ENCODE measurements at places on chromosomes 11 and 22.

DNA sequence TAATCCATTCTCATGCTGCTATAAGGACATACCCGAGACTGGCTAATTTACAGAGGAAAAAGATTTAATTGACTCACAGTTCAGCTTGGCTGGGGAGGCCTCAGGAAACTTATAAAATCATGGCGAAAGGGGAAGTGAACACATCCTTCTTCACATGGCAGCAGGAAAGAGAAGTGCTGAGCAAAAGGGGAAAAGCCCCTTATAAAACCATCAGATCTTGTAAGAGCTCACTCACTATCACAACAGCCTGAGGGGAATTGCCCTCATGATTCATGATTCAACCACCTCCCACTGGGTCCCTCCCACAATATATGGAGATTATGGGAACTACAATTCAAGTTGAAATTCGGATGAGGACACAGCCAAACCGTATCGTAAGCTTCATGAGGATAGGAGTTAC is 3.8 kb upstream of the CYB5R2 start:
- no peak for DNase-seq

DNA sequence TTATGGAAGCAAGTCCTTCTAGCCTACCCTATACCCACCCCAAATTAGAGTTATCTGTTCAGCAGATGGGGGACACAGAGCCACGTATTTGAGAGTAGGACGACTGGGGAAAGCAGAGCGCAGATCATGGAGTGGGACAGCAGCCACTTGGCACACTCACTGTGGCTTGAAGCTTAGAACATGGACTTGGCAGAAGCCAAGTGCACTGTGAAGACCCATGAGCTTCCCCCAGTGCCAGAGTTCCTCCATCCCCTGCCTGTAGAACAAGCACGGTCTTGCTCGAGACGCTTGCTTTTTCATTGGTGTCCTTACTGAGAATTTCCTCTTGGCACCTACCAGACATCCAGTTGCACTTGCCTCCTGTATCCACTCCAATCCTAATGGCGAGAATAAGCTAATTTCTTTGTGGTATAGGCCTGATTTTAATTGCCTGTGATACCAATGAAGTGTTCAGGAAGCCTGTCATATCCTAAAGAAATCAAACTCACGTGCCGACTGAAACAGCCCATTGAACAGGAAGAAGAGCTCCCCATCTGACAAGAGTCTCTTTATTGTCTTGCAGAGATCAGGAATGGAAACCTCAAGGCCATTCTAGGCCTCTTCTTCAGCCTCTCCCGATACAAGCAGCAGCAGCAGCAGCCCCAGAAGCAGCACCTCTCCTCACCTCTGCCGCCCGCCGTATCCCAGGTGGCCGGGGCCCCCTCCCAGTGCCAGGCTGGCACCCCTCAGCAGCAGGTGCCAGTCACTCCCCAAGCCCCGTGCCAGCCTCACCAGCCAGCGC is 166.9 kb downstream of the NAV2 start:
- no peak for DNase-seq

- no peak for DNase-seq
These were observed 16.5 kb upstream of the CSTF3 start for GRCh38 chr11:33177676-33178336.

- no peak for DNase-seq
These were observed 8.7 kb downstream of the GRIK4 start for GRCh38 chr11:120520091-120520822.

- no peak for DNase-seq
These were observed 24.7 kb downstream of the NCF4 start for GRCh38 chr22:36885474-36885873.

- DNase-seq: no peak
These were observed 40.2 kb downstream of the TBX1 start for GRCh38 chr22:19800761-19801244.

DNA sequence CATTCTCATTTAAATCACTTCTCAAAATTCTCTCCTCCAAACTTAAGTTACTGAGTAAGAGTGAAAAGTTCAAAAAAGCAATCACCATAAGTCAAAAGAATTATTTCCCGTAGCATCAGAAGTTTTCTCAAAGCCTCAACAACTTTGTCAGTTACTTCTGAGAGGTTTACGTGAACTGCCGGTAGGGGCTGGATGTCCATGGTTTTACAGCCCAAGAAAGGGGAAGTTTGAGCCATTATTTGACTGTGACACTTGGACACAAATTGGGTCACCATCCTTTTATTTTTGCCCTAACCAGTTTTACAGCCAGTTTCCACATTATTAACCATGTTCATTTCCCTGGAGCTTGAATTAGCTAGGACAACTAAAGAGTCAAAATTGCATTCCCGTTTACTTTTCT is 7.5 kb downstream of the POU2AF3 start:
- DNase-seq: no peak

DNA sequence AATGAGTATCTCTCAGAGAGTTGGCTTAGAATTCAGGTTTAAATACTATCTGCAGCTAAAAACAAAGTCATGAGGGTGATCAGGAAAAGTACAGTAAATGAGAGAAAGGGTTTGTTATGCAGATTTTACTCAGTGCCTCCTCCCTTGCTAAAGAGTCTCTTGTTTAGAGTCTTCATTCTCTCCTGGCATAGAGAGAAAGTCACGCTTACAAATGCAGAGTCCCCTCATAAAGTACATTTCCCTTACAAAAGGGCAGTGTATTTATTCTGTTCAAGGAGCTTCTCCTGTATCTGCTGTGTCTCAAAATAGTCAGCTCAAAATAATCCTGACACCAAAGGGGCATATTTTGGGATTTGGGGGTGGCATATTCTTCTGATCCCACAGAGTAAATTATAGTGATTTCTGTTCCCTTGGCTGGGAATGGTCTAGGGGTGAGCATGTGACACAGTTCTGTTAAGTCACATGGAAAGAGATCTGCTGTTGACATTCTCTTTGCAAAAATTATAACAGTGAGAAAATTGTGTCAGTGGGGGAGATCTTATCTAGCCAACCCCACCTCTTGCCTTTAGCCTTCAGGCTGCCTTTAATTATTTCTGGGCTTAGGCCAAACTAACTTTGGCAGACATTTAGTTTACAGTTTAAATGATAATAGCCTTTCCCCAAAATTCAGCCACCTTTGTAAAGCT is 102.9 kb downstream of the MTNR1B start:
- DNase-seq: no peak

DNA sequence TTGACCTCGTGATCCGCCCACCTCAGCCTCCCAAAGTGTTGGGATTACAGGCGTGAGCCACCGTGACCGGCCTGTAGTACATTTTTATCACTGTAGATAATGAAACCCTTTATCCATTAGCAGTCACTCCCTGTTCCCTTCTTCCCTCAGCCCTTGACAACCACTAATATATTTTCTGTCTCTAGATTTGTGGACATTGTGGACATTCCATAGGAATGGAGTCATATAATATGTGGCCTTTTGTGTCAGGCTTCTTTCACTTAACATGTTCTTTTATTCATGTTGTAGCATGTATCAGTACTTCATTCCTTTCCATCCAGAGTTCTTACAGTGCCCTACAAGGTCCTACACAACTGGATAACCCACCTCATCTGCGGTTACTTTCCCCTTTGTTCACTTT is 30.5 kb downstream of the RRM1 start:
- DNase-seq: no peak

DNA sequence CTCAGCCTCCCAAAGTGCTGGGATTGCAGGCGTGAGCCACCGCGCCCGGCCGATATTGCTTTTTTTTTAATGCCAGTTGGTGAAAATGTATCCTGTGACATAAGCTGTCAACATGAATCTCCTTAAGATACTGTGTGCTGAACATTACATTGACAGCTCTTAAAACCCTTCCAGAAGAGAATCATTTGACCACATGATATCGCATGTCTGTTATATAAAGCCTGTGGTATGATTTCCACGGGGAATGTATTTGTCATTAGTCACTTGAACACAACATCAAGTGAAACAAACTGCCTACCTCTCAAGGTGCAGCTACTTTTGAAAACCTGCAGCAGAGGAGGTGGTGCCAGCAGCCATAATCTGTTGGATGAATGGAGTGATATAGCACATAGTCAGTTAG is 67.0 kb downstream of the BCL2L13 start:
- DNase-seq: no peak

DNA sequence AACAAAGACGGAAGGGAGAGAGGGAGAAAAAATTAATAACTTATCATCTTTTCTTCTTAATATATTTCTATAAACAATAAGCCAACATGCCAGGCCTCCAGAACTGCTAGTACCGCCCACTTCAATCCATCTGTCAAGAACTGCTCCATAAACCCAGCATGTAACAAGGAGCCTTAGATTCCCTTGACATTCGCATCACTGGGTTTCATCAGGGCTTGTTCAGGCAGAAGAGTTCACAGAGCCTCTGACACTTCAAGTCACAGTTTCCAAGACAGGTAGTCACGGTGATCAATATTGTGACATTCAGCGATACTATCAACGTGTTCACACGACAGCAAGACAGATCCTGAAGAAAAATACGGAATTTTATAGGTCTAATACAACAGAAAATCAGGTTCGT is 61.7 kb downstream of the LARGE2 start:
- no peak for DNase-seq

DNA sequence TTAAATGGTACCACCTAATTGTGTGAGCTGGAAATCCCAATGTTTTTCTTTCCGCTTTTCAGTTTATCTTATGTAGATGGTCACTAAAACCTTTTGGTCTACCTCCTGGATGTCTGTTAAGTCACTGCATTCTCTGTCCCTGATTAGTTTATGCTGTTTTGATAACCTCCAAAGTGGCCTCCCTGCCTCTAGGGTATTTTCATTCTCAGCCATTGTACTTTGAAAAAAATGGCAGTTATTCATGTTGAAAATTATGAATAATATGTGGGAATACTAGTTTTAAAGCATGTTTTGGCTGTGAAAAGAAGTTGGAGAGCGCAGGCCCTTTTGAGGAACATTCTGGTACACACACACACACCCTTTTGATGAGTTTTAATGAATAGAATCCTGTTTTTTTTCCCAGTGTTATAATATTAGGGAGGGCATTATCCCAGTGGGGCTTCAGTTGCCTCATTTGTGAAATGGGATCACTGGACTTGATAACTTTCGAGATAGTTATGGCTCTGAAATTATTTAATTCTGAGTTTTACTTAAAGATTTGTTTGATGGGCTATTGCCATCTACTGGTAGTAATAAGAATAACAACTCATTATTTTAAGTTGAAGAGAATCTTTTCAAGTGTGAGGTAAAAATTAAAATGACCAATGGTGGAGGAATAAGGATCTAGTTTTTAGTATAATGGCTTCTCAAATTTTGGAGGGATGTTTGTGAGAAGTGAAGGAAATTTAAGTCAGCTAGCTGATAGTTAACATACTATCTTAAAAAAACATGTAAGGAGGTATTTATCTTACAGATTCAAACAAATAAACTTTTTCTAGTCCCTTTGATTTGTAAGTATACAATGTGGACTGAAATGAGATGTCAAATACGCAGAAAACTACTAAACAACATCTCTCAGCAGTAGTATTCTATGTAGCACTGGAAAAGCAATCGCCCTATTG is 3.9 kb downstream of the FDX1 start:
- peak; percentile 62 for DNase-seq

GRCh38 chr11:12382451-12382850 is 5.1 kb downstream of the PARVA start:
- DNase-seq: no peak

DNA sequence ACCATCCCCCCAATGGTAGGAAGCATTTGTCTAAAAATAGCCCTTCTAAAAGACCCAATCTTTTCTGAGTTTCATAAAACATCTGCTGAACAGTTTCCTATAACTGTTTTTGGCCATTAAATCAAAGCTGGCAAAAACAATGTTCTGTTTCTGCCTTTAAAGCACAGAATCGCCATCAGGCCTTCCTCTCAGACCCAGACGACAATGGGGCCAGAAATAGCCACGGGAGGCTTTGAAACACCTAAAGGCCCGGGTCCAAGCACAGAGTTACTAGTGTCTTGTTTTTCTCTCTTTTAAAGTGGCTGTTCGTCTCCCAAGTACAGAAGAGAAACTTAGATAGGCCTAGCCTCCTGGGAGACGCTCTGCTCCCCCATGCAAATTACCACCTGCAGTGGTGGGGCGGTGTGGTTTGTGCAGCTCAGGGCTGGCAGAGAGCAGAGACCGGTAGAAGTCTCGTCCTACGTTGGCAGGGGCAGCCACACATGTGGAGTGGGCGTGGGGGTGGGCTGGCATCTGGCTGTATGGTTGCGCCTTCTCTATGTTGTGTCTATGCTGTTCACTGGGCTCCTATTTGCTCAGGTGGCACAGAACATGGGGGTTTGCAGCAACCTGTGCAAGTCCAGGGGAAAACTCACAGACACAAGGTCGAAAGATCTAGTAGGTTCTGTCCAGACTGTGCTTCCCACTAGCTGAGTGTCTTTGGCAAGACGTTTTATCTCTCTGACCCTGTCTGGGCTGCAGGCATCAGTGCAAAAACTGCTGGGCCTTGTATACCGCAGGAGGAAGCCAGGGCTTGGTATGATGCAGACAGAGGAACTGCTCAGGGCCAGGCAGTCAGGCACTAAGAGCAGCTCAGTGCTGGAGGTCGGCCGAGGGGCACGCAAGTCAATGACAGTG is 23.6 kb upstream of the ETS1 start:
- DNase-seq: peak; percentile 98

DNA sequence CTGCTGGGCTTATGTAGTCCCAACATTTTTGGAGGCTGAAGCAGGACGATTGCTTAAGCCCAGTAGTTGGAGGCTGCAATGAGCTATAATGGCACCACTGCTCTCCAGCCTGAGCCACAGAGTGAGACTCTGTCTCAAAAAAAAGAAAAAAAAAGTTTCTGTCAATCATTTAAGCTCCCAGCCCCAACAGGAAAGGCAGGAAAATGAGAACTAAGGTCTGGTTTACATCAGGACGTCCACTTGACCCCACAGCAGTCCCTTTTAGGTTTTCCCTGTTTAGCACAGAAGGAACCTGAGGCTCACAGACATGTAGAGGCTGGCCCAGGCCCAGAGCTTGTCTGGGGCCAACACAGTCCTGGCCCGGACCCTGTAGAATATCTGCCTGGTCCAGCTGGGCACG is 9.2 kb upstream of the TTLL1 start:
- DNase-seq: no peak

GRCh38 chr22:27239520-27239919 is 562.0 kb downstream of the MN1 start:
- DNase-seq: no peak

GRCh38 chr22:28146401-28147314 is 227.6 kb upstream of the PITPNB start:
- no peak for DNase-seq

DNA sequence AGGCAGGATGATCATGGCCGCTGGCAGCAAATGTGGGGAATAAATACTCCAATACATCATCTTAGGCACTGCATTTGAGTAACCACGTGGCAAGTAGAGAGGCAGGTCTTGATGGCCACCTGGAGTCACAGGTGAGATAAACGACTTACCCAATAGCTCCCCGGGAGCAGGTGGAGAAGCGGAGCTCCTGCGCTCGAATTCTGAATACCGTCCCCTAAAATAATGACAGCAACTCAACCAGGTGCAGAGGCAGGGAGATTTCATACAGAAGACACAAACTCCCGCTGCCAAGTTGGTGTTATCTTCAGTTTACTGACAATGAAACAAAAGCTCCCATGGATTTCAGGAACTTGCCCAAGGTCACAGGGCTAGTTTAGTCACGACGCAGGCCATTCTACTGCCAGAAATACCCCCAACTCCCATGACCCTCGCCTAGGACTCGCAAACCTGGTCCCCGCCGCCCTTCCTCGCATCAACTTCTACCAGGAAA is 437 bp downstream of the SLC43A3 start:
- DNase-seq: peak; percentile 40

- DNase-seq: no peak
These were observed 31.5 kb upstream of the PDE2A start for GRCh38 chr11:72705442-72706365.

GRCh38 chr11:66216911-66217310 is 51.5 kb upstream of the RAB1B start:
- no peak for DNase-seq

- DNase-seq: peak; percentile 44
These were observed at the start of gene APOL3 for GRCh38 chr22:36160499-36160942. TSS of gene APOL3 (minus strand) at chr22:36160755. CDS start at chr22:36149055, 11,700 bp downstream.

GRCh38 chr11:100849009-100849900 is 162.2 kb downstream of the ARHGAP42 start:
- DNase-seq: no peak

Data from NAMALWA (cell line).